ENCODE measurements at places on chromosomes 4 and X.

DNA sequence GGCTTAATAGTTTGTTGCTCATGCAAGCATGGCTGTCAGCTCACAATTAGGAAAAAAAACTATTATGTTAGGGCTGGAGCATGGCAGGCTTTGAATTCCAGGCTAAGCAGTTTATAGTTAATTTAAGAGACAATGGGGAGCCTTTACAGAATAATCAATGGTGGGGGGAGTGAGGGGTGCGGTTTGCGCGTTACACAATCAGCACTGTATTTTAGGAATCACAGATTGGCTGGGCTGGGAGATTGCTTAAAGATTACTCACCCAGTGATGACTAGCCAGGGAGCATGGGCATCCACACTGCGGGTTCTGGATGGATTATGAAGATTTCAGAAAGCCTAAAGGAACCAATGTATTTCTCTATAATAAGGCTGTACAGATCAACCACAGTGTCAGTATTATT is 186.6 kb downstream of the SOX3 start:
- DNase-seq = no peak

GRCh38 chr4:158384414-158384813 is 137.3 kb upstream of the RXFP1 start:
- DNase-seq = no peak

- DNase-seq = no peak
Observed at GRCh38 chr4:40562681-40563080, 67.0 kb downstream of the RBM47 start.

DNA sequence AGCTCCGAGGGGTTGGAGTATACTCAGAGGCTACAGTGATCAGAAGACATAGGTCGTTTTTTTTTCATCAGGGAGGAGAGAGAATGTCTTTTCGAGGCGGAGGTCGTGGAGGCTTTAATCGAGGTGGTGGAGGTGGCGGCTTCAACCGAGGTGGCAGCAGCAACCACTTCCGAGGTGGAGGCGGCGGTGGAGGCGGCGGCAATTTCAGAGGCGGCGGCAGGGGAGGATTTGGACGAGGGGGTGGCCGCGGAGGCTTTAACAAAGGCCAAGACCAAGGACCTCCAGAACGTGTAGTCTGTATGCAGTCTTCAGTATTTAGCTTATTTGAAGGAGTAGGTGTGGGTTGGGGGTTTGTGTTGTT is 500 bp downstream of the GAR1 start:
- no peak for DNase-seq

DNA sequence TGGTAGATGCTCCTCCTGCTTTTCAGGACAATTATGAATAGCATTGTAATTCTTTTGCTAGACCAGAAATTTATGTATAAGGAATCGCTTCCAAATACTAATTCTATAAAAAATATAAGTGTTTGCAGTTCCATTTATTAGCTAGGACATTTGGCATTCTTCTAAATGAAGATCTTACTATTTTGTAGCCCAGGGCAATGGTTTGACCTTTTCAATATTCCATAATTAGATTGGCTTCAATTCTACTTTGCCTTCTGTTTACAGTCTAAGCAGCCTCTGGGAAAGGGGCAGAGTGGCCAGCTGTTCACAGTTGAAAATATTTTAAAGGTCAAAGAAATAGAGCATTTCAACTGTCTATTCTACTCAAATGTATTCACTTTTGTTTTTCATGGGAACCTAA is 912.1 kb upstream of the GRIA3 start:
- DNase-seq = no peak

DNA sequence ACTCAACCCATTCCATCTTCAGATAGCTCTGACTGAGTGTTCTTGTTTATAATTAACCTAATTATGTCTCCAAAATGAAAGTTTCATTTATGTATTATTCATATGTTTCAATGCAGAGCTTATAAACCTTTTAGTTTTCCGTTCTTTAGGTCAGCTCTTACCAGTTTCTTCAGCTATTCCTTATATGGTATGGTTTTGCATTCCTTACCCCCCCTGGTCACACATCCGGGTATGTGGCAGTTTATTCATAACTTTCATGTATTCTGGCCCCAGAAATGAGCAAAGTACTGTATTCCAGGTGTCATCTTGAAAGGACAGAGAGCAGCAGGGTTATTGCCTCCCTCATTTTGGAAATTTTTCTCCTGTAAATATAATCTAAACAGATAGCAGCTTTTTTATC is 16.8 kb upstream of the IGSF1 start:
- no peak for DNase-seq

DNA sequence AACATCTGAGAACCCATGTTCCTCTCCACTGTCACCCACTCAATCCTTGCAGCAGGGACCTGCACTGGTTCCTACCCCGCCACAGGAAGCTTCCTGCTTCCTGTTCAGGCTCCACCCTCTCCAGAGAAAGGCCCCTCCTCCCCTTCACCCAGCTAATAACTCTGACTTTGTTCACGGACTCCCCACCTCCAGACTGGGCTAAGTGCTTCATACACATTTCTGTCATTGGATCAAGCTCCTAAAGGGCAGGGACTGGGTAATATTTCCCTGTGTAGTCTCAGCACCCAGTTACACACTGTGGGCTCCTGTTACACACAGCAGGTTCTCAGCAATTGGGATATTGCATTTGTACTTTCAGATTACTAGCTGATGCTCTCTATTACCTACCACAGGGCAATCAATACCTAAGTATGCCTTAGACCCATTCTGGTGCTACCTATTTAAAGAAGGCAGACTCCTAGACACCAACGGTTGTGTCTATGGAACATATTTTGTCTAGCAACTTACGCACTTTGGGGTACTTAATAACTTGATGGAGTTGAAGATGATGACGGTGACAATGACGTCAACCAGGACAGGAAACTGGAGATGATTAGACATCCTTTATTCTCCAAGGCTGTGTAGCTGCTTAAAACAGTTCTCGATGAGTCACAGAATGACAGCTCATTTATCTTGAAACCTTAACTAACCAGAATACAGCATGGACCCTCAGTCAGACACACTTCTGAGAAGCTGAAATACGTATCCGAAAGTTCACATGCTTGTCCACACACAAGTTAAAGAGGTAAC is 58.1 kb downstream of the MAML3 start:
- DNase-seq = peak; percentile 45

- DNase-seq = no peak
Observed at GRCh38 chr4:4787421-4787820, 72.0 kb upstream of the MSX1 start.

DNA sequence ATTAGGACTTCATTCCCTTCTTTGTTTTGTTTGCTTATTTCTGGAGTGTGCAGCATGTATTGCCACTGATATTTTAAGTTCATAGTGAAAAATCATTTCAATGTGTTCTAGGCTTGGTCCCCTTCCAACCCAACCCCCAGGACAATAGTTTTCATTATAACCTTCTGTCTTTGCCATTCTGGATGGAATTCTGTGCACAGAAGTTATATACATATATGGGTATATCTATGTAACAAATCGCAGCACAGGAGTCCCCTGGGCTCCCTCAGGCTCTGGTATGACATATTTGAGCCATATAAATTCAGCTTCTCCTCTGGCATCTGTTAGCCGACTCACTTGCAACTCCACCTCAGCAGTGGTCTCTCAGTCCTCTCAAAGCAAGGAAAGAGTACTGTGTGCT is at the start of gene TNMD:
Gene TNMD, plus strand, starts transcription at position 326 of the 400 bp plus-strand sequence. CDS start 83 bp downstream, outside the sequence.
- no peak for DNase-seq

DNA sequence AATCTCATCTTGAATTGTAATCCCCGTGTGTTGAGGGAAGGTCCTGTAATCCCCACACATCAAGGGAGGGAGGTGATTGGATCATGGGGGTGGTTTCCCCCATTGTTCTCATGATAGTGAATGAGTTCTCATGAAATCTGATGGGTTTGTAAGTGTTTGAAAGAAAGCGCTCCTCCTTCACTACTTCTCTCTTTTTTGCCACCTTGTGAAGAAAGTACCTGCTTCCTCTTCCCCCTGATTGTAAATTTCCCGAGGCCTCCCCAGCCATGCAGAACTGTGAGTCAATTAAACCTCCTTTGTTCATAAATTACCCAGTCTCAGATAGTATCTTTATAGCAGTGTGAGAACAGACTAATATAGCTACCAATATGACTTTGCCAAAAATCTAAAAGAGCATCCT is 41.1 kb downstream of the GBA3 start:
- no peak for DNase-seq

DNA sequence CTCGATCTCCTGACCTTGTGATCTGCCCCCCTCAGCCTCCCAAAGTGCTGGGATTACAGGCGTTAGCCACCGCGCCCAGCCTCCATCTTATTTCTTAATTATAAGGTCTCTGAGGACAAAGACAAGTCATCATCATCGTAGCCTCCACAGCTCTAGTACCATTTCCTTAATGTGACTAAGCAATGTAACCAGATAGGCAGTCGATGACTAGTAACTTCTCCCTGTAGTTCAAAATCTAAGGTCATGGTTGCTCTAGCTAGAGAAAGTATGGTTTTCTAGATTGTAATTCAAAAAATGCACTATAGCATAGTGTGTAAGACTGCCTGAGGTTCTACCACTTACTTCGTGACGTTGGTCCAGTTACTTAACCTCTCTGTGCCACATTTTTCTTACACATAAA is 6.9 kb downstream of the SLC39A8 start:
- DNase-seq = no peak

- DNase-seq = peak; percentile 35
Observed at GRCh38 chr4:147772459-147772969, 40.6 kb downstream of the ARHGAP10 start.

GRCh38 chr4:99507762-99508161 is 3.1 kb upstream of the C4orf17 start:
- no peak for DNase-seq

- no peak for DNase-seq
Observed at GRCh38 chr4:140969296-140969695, 164.0 kb downstream of the RNF150 start.

DNA sequence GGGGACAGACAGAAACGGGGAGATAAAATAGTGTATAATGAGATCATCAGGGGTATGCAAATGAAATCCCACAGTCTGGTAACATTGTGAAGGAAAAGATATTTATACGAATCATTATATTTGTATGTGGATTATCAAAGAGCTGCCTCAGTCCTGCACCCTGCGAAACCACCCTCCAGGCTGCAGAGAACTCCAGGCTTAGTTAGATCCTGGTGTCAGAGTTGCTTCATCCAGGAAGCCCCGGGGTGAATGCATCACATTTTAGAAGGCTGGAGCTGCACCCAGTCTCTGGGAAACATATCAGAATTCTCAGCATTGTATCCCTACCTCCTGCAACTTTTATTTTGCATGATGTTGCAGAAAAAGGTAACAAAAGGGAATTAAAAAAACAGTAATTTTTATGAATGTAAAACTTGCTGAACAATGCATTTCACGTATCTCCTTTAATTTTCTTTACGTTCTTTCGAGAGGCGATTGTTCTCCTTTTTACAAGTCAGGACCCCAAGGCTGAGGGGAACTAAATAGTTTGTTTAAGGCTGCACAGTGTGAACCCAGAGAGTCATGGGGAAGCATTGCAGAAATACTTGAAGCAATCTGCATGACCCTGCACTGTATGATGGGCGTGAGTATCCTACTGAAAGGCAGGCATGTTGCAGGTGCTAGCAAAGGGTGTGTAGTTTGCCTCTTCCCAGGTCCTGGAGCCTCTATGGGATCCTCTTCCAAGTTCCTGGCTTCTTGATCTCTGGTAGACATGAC is 299.5 kb upstream of the CLNK start:
- no peak for DNase-seq

DNA sequence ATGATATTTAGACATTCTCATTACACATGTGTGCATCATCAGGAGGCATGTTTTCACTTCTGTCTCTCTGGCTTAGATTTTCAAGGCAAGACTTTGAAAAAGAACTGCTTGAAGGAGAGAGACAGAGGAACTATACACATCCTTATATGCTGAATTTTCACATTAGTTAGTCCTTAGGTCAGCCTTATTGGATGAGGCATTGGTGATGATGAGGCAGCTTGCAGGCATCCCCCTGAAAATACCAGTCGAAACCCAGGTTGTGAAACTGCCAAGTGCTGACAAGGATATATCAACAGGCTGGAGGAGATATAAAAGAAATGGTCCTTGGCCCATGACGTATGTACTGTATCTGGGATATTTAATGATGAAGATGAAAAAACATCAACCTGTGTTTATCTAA is 297.2 kb upstream of the AADAT start:
- DNase-seq = no peak

GRCh38 chr4:130675266-130675665 is 1579.3 kb downstream of the C4orf33 start:
- no peak for DNase-seq

- DNase-seq = peak; percentile 33
Observed at GRCh38 chrX:83845397-83845796, 15.5 kb upstream of the CYLC1 start.

DNA sequence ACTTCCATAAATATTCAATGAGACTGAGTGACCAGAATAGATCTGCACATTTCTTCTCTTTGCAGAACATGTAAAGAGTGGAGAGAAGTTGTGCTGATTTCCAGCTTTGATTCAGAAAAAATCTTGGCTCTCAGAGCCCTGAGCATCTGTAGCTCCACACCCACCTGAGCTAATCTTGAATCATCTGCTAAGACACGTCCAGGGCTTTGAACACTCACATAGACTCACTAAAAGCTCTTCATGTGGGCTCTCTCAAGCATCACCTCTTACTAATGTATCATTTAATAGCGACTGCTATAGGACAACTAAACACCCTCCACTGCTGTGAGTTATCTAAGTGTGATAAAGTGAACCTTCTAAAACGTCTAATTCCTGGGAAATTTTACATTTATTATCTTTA is 147.7 kb upstream of the GRIA3 start:
- DNase-seq = peak; percentile 1

GRCh38 chr4:26746802-26747213 is 113.8 kb upstream of the STIM2 start:
- DNase-seq = no peak

DNA sequence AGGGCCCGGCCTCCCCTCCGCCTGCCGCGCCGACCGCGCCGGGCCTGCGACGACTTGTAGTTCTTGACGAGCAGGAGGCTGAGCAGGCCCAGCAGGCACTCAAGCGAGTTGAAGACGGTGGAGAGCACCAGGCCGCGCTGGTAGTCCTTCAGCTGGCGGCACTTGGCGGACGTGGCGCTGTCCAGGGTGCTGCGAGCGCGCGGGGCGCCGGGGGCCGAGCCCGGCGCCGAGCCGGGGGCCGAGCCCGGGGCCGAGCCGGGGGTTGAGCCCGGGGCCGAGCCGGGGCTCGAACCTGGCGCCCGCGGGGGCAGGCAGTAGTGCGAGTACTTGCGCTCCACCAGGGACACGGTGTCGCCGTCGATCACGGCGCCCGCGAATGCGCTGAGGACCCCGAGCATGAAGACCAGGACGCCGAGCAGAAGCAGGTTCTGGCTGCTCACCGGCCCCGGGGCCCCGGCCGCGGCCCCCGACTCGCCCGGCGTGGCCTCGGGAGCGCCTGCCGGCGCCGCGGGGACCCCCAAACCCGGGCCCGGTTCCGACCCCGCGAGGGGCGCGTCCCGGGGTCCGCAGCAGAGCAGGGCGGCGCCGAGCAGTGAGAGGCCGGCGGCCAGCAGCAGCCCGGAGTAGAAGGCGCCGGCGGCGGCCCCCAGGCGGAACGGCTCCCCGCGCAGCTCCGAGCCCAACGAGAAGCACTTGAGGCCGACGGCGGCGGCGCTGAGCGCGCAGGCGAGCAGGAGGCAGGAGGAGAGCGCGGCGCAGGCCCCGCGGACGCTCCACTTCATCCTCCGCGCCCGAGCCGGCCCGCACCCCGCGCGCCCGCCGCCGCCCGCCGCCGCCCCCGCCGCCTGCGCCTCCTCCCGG is 584 bp downstream of the TMEM271 start:
- DNase-seq = no peak

- DNase-seq = peak; percentile 80
Observed at GRCh38 chr4:1207603-1208265, 35.4 kb upstream of the SPON2 start.

GRCh38 chr4:132238697-132239096 is 910.4 kb upstream of the PCDH10 start:
- DNase-seq = no peak

Measured in Ammon's horn (tissue), 1 donor.